AG09309 (cell line): ENCODE measurements at places on chromosomes 12 and 14.

DNA sequence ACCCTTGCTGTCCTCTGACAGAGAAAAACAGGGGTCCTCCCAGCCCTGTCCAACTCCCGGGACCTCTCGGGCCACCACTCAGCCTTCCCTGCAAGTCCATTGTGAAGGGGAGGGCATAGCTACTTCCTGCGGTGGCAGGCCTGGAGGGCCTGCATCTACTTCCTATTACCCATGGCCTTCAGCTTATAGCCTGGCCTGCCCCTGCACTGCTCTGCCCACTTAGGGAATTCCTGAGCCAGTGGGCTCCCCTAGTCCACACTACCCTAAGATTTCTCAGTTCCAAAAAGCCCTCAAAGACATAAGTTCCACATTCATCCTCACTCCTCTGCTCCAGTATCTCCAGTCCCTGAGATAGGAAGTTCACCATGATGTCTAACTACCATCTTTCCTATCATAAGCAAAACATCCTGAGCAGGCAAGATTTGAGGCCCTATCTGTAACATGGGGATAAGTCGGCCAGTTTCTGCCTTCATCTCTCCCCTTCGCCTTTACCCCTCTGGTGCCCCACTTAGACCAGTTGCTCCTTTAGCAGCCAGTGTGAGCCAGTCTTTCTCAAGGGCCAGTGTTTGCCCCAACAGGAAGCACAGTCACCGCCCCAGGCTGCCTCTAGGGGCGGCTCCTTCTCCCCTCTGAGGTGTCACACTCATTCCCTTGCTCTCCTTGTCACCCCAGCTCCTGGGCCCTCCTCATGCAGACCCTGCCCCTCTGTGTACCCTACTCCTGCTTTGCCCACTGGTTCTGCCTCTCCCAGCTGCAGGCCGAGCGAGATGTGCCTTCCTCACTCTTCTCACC, 10.9 kb downstream of the HDAC7 start:
- DNase-seq: no peak

DNA sequence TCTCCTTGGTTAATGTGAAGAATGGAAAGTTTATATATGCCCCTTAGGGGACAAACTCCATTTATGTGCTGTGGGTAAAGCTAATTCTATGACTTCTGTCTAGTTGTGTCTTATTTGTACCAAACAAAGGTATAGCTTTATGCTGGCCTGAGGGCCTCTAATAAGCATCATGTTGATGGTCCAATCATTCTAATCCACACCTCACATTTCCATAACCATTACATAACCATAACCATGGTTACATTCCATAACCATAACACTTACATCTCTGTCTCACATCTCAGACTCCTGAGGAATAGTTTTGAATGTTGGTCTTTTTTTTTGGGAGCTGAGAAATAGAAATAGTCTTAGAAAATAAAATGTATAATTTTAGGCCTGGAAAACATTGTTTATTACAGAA, 1097.1 kb downstream of the FLRT2 start:
- no peak for DNase-seq

- DNase-seq: no peak
Observed at GRCh38 chr12:20377750-20378149, 9.4 kb downstream of the PDE3A start.

DNA sequence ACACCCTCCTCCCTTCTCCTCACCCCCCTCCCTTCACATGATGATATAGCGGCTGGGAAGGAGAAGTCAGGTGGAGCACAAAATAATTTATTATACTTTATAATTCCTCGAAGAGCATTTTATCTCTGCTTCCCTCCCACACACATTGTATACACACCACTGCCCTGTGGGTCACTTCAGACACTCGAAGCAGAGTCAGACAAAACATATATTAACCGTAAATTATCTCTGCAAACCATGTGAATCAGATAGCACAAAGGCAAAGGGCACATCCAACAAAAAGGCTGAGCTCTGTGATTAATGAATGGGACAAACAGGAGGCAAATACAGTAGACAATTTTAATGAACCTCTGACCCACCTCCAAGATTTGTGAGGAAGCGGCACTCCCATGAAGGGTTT, 450.7 kb downstream of the GALC start:
- no peak for DNase-seq

GRCh38 chr12:24922090-24922489, 26.8 kb downstream of the BCAT1 start:
- no peak for DNase-seq

DNA sequence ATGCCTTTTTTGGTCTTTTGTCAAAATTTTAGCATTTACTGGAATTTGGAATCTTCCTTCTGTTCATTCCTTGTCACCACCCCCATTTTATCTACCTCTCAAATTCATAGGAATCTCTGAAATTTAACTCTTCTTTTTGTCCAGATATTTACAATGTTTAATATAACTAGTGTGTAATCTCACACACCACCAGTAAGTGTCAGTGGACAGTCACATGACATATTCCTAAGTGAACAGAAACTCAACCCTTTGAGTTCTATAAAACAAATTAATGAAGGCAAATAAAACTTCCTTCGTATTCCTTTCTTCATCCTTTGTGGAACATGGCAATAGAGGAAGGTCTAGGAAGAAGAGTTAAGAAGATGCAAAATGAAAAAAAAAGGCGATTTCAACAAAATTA, 26.6 kb downstream of the ATF7 start:
- DNase-seq: no peak

GRCh38 chr12:7994731-7995205, 37.7 kb upstream of the FOXJ2 start:
- peak; percentile 91 for DNase-seq

DNA sequence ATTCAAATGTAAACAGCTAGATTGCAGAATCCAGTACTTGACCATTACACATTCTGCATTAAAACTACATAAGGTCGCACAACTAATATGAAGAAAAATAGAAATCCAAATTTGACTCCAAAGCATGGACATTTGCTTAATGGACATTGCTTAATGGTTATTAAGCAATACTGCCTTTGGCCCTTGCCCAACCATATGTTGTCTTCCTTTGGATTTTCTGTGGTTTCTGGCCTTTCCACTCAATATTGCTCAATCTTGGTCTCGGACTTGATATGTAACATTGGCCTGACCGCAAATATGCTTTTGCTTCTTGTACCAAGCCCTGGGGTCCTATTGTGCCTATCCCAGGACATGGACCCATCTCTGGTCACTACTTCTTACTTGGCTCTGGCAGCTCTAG, 67.2 kb downstream of the PTPRR start:
- peak; percentile 68 for DNase-seq

GRCh38 chr12:89345830-89346740, 6.2 kb downstream of the DUSP6 start:
- DNase-seq: no peak

DNA sequence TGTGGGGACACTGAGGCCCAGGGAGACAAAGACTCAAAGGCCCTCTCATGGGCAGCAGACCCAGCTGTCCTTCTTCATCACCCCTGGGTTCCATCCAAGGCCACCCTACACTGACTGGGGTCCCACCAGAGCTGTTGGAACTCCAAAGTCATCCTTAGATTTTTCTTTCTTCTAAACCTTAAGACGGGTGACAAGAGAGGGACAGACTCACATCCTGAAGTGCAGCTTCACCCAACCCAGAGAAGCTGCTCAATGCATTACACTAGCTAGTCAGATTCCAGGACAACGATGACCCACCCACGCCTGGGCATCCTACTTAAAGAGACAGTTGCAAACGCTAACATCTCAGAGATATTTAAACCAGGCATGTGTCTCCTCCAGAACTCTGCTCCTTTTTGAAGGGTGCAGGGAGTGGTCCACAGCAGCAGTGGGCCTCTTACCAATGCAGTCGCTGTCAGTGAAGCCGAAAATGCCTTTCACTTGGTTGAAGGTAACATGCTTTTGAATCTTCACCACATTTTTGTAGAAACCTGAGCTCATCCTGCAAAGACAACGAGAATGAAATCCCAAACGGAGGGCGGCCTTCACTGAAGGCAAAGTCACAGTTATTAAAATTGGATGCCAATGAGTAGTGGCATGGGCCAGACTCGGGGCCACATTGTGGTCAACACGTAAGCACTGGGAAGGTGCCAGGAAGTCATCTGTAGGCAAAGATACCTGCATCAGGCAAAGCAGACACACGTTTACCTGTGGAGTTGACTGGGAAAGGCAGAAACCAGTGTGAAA, 23.4 kb downstream of the SLC25A47 start:
- no peak for DNase-seq

- DNase-seq: no peak
Observed at GRCh38 chr14:99596772-99597171, 7.2 kb downstream of the CCDC85C start.

DNA sequence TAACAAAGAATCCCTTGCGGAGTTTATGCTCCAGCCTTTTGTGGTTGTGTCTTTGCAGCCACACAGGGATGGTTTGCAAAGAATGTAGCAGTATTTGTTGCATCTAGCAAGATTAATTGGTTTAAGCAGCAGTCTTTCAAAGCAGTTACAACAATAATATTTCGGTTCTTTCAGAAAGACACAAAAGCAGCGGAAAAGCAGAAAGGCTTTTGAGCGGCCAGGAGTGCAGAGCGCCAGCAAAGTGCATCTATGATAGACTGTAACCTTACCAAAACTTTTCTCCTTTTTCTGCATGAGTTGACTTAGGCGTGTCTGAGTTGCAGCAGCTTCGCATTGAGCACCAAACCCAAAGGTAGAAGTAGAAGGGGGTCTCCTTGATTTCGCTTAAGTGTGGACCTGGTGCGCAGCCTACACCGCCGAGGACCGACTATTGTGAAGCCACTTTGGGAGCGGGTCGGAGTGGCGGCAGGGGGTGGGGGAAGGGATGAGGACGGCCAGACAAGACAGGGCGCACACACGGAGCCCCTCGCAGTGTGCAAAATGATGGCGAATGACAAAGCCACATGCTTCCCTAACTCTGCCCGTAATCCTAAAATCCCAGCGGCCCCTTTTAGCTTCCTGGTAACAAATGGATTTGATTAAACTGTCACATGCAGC, 1.2 kb downstream of the LMO3 start:
- no peak for DNase-seq

DNA sequence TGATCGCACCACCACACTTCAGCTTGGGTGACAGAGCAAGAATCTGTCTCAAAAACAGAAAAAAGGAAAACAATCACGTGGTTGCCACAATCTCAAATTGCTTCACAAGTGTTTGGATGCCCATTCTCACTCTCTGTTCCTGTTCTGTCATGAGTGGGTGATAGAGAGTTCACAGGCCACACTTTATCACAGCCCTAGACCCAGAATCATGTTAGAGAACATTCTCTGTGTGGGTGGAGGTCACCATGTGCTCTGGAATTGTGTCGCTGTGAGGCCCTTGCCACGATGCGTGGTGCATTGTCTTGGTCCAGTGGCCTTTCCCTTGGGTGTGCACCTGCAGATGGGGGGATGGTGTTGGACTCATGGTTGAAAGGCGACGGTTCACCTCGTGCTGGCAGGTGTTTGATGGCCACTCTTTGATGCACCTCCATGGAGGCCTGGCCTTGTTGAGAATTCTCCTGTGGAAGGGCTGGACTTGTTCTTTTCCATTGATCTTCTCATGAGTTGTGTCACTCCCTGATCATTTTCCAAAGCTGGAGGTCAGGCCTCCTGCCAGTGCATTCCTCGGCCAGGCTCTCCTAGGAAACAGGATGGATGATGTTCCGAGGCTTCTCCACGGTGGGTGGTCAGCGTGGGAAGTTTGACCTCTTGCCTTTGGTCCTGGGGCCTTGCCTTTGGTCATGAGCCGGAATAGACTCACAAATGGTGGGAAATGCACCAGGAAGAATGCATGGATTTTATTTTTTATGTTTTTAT, 91.9 kb downstream of the SLC24A4 start:
- no peak for DNase-seq

- DNase-seq: no peak
Observed at GRCh38 chr14:76716285-76716684, 45.0 kb upstream of the VASH1 start.

DNA sequence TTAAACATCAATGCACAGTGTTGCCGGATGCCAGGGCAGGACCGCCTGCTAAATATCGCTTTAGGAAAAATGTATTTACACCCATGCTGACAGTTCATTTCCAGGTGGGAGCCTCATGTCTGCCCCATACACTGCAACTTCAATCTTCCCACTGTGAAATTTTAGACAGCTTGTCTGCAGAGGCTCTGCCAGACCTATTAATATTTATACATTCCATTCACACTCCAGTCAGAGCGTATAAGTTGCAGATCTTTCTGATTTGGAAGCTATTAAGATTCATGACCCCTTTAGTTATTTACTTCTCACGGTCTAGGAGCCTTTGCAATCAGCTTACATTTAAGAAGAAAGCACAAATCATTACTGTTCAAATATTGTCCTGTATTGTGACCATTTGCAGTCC, 357.4 kb downstream of the ATP23 start:
- DNase-seq: no peak

DNA sequence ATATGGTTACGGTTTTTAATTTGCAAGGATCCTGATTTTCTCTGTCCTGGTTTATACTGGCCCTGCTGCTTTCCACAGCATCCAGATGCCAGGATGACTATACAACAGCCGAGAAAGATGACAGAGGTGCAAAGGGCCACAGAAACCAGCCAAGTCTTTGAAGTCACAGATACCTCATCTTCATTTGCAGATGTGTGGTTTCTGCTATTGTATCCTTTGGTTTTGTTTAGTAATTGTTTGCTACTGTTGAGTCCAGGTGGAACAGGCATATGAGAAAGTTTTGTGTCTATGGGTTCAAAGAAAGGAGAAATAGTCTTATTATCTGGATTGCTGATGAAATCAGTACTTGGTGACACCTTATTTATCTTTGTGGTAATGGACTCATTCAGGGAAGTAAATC, 17.3 kb upstream of the KLHL42 start:
- no peak for DNase-seq

- DNase-seq: no peak
Observed at GRCh38 chr12:111759271-111759670, 7.5 kb upstream of the ALDH2 start.

DNA sequence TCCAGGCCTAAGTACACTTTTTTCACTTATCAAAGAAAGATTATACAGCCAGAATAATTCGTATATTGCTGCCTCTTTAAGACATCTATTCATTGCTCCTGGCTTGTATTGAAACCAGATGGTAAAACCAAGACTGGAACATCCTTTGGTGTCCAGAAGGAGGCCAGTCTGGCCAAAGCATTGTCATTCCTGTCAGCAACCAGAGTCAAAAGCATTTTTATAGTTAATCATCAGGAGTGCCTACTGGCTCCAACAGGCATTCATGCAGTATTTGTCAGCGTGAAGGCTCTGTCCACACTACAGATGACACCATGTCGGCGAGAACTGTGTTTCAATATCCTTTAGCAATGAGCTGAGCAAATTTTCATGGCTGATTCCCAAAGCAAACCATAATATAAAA, 118.0 kb upstream of the G2E3 start:
- peak; percentile 2 for DNase-seq

GRCh38 chr14:50533241-50533705, 904 bp upstream of the MAP4K5 start:
- no peak for DNase-seq
